ENCODE measurements at places on chromosomes 5 and 9.

DNA sequence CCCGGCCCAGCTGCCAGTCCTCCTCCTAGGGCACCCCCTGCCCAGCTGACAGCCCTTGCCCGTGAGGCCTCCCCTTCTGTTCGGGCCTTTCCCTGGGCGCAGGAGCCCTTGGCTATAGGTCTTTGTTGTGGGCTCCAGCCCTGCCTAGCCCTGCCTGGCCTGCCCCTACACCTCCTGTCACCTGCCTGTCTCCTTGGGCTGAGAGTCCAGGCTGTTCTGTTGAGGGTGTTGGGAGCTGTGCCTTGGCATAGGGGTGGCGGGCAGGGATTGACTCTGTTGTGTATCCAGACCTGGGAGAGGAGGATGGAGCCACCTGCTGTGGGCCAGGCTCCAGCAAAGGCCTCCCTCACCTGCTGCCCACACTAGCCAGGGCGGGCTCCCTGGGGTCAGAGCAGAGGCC lies 11.6 kb downstream of the FCN2 start:
- peaks cover 61% of the 10 kb centered on the region for H3K27me3 ChIP-seq
- H3K4me1 ChIP-seq = peaks cover 5% of the 10 kb centered on the region
- DNase-seq = no peak

DNA sequence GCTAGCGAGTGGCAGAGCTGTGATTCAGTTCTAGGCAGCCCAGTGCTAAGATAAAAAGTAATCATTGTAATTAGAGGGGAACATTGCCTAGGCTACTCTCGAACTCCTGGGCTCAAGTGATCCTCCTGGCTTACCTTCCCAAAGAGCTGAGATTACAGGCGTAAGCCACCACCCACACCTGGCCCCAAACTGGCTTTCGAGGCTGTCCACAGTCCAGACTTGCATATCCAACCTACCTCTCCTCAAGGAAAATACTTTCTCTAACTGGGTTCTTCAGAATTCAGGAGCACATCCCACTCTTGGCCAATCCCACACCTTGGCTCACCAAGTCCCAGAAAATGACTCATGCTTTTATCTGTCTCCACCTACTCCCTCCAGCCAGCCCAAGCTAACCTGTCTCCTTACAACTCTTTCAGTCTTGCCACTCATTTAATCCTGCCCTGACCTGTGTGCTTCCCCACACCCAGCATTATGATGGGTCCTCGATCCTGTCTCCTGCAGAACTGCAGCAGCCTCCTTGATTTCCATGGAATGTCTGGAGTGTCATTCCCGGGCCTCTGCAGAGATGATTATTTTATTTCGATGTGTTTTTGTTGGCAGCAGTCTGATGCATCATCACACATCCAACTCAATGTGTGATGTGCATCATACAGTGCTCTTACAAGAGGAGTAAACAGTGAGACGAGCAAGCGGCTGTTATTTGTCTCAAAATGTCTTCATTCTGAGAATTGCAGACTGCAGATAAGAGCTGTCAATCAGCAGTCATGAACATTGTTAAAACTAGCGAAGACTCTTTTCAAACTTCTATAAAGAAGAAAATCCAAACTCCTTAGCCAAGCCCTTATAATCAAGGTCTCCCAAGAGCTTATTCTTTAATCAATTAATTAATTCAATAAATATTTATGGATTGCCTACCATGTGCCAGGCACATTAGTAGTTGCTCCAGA lies 167.3 kb downstream of the SEC61B start:
- no peak overlapping the region for H3K4me3 ChIP-seq
- no peak for DNase-seq
- H3K36me3 ChIP-seq = no peaks in the 10 kb centered on the region
- no peaks in the 10 kb centered on the region for H3K4me1 ChIP-seq

DNA sequence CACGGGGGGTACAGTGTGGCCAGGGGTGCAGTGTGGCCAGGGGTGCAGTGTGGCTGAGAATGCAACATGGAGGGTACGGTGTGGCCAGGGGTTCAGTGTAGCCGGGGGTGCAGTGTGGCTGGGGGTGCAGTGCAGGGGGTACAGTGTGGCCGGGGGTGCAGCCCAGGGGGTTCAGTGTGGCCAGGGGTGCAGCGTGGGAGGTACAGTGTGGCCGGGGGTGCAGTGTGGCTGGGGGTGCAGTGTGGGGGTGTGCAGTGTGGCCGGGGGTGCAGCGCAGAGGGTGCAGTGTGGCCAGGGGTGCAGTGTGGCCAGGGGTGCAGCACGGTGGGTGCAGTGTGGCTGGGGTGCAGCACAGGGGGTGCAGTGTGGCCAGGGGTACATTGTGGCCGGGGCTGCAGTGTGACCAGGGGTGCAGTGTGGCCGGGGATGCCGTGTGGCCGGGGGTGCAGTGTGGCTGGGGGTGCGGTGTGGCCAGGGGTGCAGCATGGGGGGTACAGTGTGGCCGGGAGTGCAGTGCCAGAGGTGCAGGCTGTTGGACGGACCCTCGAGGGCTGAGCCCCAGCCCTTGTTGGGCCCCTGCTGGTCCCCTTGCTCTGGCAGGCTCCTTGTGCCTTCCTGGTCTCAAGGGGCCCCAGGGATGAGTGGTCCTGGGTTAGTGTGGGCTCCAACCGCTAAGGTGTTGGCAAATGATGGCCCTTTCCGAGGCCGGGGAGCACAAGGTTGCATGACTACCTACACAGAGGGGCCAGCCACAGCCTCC lies 17.9 kb downstream of the TPPP start:
- no peak overlapping the region for H3K4me3 ChIP-seq
- DNase-seq = no peak
- H3K27ac ChIP-seq = peak overlapping the region; percentile 97
- H3K4me1 ChIP-seq = peaks cover 16% of the 10 kb centered on the region
- peaks cover 4% of the 10 kb centered on the region for H3K36me3 ChIP-seq

GRCh38 chr9:115210699-115211098 lies 92.7 kb upstream of the TNC start:
- no peaks in the 10 kb centered on the region for H3K4me1 ChIP-seq
- no peak overlapping the region for H3K4me3 ChIP-seq
- H3K27ac ChIP-seq = no peak overlapping the region
- no peak for DNase-seq
- H3K36me3 ChIP-seq = no peaks in the 10 kb centered on the region

DNA sequence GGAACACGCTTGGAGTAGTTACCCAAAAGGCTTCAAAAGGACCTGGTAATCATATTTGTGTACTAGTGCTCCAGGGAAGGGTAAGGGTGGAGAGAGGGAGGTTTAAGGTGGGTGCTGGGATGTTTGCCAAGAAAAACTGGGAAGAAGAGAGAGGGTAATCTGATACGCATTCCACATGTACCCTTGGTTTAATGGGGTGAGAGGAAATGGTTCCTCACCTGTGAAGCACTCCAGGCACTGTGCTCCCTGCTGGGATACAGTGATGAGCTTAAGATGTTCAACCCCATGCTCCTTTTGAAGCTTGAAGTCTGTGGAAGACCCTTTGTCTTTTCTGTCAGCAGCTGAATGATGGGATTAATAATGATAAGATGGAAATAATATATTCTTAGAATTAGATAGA lies 98.4 kb downstream of the COX7C start:
- H3K36me3 ChIP-seq = no peaks in the 10 kb centered on the region
- DNase-seq = no peak
- no peak overlapping the region for H3K27ac ChIP-seq
- no peak overlapping the region for H3K4me3 ChIP-seq
- H3K4me1 ChIP-seq = no peaks in the 10 kb centered on the region

DNA sequence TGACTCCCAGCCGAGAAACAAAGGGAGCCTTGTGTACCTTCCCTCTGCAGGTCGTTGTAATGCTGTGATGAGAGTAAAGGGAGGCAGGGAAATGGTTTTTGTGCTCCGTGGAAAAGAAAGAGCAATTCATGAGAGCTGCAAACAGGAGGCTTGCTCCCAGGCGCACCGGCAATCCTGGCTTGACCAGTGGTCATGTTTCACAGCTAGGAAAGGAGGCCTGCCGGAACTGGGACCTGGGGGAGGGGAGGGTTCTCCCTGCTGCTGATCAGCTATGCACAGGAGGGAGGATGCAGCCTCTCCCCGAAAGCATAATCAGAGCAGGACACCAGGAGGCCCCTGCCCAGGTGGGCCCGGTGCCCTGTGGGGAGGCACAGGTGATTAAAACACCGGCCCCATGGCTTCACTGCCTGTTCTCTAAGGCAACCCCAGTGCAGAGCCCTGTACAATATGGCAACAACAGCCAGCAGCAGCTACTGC lies 131.3 kb downstream of the ZDHHC21 start:
- no peak overlapping the region for H3K4me3 ChIP-seq
- no peaks in the 10 kb centered on the region for H3K27me3 ChIP-seq
- H3K36me3 ChIP-seq = no peaks in the 10 kb centered on the region
- no peak overlapping the region for H3K27ac ChIP-seq
- DNase-seq = no peak
- no peaks in the 10 kb centered on the region for H3K4me1 ChIP-seq

DNA sequence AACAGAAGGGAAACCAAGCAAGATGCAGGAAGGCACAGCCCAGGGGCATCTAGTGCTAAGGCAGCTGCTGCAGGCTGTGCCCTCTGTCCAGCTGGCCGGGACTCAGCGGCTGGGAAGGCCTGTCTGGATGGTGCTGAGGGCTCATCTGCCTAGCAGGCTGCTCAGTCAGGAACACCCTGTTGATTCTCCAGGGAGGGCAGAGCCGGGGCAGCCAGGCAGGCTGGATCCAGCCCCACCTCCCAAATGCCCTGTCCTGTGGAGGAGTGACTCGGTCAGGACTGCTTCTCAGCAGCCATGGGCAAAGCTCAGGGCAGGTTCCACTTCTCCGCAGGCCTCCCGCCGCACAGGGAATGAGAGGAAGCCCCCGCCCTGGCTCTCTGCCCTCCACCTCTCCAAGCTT lies 7.8 kb upstream of the LCN9 start:
- no peak overlapping the region for H3K27ac ChIP-seq
- no peak for DNase-seq
- H3K4me3 ChIP-seq = no peak overlapping the region
- H3K4me1 ChIP-seq = no peaks in the 10 kb centered on the region
- peaks cover 2% of the 10 kb centered on the region for H3K36me3 ChIP-seq
- H3K27me3 ChIP-seq = peaks cover 35% of the 10 kb centered on the region

DNA sequence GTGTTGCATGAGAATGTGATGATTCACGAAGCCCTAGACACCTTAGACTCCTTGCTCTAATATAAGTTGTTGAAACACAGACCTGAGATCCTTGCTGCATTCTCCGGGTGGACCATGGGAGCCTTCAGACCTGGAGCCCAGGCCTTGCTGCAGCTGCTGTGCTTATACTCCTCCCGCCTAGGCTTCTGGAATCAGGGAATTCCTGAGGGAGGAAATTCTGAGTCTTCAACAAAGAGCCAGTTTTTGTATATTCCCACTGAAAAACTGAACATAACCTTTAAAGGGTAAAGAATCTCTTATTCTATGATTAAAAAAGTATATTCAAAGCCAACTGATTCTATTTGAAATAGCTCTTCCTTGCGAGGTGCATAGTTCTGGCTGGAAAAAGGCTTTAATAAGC lies 245.1 kb upstream of the ELAVL2 start:
- H3K4me1 ChIP-seq = no peaks in the 10 kb centered on the region
- H3K36me3 ChIP-seq = no peaks in the 10 kb centered on the region
- no peak overlapping the region for H3K27ac ChIP-seq

GRCh38 chr9:15977438-15977837 lies 424.6 kb downstream of the CCDC171 start:
- H3K4me1 ChIP-seq = no peaks in the 10 kb centered on the region
- no peak overlapping the region for H3K4me3 ChIP-seq
- no peaks in the 10 kb centered on the region for H3K27me3 ChIP-seq
- H3K27ac ChIP-seq = no peak overlapping the region
- no peak for DNase-seq
- H3K36me3 ChIP-seq = no peaks in the 10 kb centered on the region

DNA sequence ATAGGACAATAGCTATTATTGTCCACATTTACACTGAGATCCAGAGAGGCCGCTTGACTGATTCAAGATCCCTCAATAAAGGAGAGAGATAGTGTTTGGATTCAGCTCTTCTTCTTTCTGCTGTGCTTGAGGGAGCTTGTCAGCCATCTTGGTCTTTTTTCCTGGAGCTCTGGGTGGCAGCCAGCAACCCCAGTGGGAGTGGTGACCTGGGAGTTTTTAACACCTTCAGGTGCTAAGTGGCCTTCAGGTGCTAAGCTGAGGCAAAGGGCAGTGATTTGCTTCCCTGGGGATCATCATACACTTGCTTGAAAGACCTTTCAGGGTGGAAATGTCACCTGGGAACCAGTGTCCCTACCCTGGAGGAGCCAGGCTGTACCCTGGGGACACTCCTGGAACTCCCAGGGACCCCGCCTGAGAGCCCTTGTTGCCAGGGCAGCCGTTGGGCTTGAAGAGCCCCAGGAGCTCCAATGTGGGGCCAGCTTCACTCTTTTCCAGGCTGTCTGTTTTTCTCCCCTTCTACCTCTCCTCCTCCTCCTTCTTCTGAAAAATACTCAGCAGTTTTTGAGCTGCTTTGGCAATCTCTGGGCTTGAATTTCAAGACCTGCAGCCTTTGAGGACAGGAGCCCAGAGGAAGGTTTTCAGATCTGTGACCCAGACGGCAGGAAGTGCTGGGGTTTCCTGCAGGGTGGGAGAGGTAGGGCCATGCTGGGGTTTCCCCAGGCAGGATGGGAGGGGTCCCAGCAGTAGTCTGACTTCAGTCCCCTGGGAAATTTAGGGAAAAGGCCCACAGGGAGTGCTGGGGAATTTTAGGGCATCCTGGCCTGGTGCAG lies 59.7 kb downstream of the FGF18 start:
- H3K27ac ChIP-seq = peak overlapping the region; percentile 79
- no peak for DNase-seq
- no peak overlapping the region for H3K4me3 ChIP-seq
- peaks cover 3% of the 10 kb centered on the region for H3K27me3 ChIP-seq

DNA sequence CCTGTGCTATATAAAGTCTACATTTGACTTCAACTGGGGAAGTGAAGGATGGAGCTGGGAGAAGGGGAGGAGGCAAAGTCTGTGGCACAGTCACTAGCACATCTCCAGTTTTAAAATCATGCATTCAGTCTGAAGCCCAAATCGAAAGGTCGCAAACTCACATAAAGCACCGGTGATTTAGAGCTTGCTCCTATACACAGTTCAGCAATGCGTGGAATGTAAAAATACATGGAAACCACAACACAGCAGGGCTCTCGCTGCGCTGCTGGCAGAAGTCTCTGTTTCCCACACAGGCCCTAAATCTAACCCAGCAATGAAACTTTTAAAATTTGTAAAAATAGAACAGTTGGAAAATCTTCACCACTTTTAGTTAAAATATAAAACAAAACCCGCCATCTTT lies 68.2 kb downstream of the EBF1 start:
- DNase-seq = no peak
- H3K4me3 ChIP-seq = no peak overlapping the region
- H3K4me1 ChIP-seq = peaks cover 2% of the 10 kb centered on the region
- H3K27ac ChIP-seq = no peak overlapping the region
- H3K27me3 ChIP-seq = peaks cover 46% of the 10 kb centered on the region
- H3K36me3 ChIP-seq = peaks cover 12% of the 10 kb centered on the region

GRCh38 chr5:74179179-74179578 lies 461.3 kb downstream of the ENC1 start:
- H3K27ac ChIP-seq = no peak overlapping the region
- H3K36me3 ChIP-seq = no peaks in the 10 kb centered on the region
- no peak overlapping the region for H3K4me3 ChIP-seq
- H3K4me1 ChIP-seq = no peaks in the 10 kb centered on the region
- DNase-seq = no peak

- H3K27me3 ChIP-seq = no peaks in the 10 kb centered on the region
- H3K36me3 ChIP-seq = peaks cover 2% of the 10 kb centered on the region
- H3K4me1 ChIP-seq = peaks cover 39% of the 10 kb centered on the region
Measured at GRCh38 chr9:77957652-77958051, 74.0 kb downstream of the GNAQ start.
